ENCODE measurements at places on chromosomes 4 and X.

DNA sequence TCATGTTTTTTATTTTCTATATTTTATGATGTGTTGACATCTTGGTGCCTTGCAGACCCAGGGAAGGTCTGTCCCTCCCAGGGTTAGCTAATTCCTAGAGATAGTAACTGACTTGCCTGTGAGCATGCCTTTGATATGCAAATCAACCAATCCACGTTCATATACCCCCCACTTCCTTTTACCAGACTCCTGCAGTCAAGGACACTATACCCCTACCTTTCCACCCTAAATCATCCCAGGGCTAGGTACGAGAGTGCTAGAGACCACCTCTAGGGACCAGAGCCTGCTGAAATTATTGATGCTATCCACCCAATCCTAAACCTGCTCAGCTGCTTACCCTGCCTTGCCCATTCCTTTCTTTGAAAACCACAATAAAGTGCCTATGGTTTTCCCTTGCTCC is 7.5 kb upstream of the PHEX start:
- no peak for DNase-seq

DNA sequence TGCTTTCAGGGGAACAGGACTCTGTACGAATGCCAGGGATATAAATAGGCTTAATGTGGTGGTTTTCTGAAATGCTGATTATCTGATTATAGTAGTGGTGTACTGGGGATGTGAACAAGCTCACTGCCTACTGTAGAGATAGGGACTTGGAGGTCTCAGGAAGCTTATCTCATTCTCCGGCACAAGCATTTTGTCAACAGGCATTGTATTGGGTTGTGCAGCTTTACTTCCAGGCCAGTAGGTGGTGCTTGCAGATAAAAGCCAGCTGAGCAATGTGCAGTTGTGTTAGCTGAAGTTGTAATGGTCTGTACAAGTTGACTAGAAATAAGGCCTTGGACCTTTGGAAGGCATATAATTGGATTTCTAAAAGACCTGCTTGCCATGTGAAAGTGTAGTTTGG is 49.5 kb upstream of the TMLHE start:
- no peak for DNase-seq

DNA sequence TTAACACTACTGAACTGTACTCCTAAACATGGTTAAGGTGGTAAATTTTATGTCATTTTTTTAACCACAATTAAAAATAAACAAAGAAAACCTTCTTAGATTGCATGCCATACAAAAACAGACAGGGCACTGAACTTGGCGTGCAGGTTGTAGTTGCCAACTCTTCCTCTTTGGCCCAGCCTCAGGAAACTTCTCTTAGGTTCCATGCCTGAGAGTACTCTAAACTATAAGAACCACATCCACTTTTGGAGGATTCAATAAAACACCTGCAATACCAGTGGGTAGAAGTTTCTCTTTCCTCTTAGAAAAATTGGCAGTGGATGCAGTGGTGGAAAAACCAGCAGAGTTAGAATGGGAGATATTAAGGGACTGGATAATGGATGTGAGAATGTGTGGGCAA is 103.4 kb downstream of the LUZP4 start:
- DNase-seq = no peak

DNA sequence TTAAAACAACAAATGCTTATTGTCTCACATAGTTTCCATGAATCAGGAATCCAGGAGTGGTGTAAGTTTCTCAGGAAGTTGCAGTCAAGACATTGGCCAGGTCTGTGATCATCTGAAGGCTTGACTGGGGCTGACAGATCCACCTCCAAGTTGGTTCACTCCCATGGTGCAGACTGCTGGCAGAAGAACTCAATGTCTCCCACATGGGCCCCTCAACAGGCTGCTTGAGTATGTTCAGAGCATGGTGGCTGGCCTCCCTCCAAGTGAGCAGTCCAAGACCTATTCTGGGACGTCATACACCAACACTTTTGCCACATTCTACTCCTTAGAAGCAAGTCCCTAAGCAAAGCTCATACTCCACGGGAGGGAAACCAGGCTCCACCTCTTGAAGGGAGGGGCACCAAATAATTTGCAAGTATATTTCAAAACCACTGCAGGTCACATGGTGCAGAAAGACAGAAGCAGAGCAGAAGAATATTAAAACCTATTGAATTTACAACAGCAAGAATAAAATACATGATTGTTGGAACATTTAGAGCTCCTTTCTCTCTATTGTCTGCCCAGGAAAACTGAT is 35.3 kb downstream of the LGI2 start:
- no peak for DNase-seq

GRCh38 chrX:4320436-4320947 is 607.0 kb upstream of the PRKX start:
- DNase-seq = no peak

- no peak for DNase-seq
Measured at GRCh38 chr4:158428242-158428641, 93.4 kb upstream of the RXFP1 start.

DNA sequence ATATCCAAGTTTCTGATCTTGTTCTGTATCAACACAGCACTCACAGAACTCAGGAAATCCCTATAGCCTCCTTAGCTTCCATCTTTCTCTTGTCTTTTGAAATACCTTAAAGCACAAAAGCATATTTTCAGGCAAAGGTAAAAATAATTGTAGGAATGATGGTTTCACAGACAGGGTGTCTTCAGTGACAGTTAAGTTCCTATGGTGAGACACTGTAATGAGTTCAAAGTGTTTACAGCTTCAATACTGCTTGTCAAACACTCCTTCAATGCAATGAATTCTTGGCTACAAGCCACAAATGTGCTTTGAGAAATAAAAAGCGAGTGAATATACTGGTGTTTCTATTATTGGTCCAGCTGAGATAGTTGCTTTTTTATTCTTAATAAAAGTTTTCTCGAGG is 466.0 kb downstream of the DMD start:
- no peak for DNase-seq

DNA sequence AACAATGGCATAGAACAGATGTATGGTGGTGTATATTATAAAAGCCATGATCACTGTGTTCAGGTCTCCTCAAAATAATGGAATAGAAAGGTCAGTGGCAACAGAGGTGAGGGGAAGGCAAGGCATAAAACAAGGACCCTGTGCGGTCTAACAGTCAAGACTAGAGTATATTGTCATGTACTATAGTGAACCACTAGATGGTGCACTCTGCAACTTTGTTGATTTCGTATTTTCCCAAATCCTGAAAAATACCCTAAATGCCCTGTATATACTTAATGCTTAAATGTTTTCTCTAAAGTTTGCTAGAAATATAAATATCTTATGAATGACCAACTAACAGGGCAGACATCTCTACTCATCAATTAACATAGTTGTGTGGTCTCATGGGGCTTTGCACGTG is 453.0 kb downstream of the PCDH11X start:
- no peak for DNase-seq

DNA sequence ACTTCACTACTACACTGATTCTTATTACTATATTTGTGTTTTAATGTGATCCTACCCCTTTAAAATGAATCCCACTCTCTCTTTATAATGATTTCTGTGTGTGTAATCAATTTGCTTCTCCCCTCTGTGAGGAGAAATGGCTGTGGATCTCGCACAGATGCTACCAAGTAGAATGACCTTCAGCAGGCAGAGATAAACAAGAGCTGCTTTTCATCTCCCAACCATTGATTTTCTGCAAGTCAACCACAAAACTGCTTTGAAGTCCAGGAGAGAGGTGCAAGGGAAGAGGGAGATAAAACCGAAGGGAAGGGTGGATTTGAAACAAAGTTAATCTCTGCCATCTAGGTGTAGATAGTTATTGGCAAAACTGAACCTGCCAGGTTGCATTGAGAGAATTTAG is 141.6 kb downstream of the NPNT start:
- DNase-seq = no peak

DNA sequence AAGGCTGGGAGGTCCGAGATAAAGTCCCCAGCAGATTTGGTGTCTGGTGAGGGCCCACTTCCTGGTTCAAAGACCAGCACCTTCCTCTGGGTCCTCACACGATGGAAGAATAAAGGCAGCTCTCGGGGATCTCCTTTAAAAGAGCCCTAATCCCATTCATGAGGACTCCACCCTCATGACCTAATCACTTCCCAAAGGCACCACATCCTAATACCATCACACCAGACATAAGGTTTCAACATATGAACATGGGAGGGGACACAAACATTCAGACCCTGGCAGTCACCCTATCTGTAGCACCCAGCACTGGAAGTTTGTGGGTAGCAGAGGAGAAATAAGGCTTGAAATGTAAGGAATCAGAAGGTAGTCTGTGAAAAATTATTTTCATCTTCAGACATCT is 112.9 kb upstream of the NOCT start:
- DNase-seq = no peak

DNA sequence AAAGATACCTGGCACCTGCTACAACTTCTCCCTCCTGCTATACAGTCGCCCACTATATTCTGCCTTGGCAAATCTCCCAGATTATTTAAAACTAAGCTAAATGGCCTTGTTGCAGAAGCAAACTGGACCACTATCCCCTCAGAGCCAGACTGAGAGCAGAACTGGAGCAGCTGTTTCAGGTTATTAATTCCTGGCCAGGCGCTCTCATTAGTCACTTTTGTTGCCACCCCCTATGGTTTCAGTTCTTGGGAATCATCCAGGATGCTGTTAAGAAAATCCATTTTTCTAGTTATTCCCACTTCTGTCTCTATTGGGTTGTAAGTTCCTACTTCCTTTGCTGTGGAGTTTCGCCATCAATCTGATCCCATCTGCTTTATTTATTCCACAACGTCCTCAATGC is 30.1 kb downstream of the ADGRA3 start:
- no peak for DNase-seq

DNA sequence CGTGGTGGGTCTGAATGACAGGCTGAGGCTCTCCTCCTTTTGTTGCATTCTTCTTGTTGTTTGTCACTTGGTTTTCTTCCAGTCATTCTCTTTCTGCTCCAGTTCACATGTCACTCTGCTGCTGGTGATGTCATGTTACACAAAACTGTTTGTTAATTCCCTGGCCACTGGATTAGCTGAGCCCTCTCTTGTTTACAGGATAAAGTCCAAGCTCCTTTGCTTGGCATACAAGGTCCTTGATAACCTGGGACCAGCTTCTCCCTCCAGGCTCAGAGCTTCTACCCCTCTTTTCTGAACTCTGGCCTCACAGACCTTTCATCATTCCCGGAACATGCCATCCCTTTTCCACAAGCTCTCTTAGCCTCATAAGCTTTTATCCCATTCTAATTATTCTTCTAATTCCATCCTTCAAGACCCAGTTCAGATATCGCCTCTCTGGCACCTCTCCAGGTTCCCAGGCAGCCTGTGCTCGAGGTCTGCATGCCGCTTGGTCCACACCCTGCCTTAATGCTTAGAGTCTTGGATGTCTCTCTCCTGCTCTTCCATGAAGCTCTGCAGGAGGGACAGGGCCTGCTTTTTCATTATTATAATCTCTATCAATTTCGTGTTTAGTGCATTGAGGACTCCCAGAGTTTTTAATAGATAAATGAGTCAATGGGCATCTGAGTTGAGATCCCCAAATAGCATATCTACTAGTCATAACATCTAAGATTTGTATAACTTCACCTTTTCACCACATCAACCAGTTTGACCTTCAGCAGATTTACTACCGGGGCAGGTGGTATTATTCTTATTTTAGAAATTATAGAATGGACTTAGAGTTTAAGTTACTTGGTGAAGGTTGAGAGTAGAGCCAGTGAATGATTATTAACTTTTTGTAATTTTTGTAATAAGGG is 98.7 kb downstream of the TMEM131L start:
- DNase-seq = no peak

DNA sequence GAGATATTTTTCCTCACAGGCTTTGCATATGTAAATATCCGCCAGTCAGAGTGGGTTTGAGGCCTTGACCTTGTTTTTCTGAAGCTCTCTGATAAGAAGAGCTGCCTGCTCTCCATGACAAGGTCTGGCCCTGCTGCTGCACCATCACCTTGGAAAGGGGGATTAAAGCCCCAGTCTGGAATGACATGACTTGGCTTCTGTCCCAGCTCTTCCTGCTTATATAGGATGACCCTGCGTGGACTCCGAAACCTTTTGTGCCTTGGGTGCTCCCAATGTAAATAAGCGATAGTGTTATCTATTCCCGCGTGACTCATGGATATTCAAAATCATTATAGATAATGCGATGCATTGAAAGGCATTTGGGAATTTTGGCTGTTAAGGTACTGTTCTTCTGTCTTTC is 139.3 kb downstream of the BMPR1B start:
- no peak for DNase-seq

DNA sequence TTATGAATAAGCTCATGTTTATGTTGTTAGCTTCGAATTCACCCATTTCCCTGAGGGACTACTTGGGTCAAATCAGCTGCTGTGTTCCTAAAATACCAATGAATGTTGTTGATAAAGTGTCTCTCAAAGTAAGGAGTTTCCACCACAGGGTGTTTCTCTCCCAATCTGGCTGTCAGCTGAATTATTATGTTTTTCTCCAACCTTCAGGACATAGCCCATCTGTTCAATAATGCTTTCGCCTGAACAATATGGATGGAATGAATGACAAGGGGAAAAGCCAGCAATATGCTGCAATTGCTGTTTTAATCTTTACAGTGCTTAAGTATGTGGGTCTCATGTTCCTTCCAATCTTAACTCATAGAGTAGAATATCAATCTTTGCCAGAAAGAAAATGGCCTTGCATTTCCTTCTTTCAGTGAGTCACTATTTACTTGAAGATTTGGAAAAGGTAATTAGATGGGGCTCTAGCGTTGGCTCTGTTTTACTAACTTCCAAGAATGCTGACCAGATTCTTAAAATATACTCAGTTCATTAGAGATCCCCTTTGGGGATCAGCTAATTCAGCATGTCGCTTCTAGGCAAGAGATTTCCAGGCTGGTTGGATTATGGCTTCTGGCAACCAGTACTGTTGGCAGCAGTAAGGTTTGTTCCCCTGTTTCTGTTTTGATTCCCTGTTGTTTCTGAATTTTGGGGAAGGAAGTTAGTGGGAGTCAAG is 410.5 kb downstream of the PPP3CA start:
- no peak for DNase-seq

DNA sequence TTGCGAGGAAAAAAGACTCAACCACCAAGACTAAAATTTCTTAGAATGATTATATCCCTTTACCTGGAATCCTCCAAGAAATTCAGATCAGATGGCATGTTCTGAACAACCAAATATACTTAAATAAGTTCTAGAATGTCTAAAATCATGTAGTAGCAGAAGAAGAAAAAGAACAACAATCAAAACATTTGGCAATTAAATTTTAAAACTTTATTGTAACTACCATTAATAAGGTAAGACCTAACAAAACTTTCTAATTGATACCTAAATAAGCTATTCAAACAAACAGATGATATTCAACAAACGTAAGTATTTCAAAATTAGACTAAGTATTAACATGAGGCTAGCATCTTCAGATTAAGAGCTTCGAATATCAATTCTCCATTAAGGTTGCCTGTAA is 4.3 kb downstream of the THOC2 start:
- DNase-seq = no peak

- DNase-seq = no peak
Measured at GRCh38 chr4:116413222-116413621, 672.2 kb downstream of the TRAM1L1 start.

DNA sequence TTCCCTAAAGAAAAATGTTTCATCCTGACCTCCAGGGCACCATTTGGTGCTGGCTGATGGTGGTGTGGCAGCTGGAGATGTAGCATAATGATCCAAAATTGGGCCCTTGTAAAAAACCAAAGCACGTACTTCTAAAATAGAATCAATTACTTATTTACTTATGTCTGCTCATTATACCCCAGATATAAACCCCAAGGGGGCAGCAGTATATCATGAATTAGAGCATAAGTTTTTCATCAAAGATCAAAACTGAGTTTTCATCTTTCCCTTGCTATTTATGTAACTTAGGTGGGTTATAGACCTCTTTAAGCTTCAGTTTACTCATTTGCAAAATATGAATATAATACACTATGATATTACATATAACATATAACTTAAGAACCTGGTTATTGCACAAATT is 241.1 kb downstream of the TACR3 start:
- no peak for DNase-seq

Data from activated gamma-delta T cell (primary cell).